ENCODE measurements at places on chromosomes 11 and 22. TPM values are rescaled to one million over a fixed set of nuclear protein-coding genes. Genes with fewer than 3 reads are reported as not detected.

RIMBP3B gene
- 0.07 TPM for total RNA-seq

MMP12 gene
- total RNA-seq = not detected

PGM2L1 gene
- total RNA-seq = 97.2 TPM

BDNF gene
- 0.42 TPM for total RNA-seq

GLB1L3 gene
- 0.83 TPM for total RNA-seq

SUSD2 gene
- total RNA-seq = 123 TPM

PGR gene
- total RNA-seq = 0.27 TPM

MFNG gene
- 61.1 TPM for total RNA-seq

SMC1B gene
- not detected for total RNA-seq

MIAT gene
- total RNA-seq = 1,100 TPM

CRYAB gene
- 0.64 TPM for total RNA-seq

CDKN1C gene
- 391 TPM for total RNA-seq
